ENCODE measurements at places on chromosomes 16 and 17.

DNA sequence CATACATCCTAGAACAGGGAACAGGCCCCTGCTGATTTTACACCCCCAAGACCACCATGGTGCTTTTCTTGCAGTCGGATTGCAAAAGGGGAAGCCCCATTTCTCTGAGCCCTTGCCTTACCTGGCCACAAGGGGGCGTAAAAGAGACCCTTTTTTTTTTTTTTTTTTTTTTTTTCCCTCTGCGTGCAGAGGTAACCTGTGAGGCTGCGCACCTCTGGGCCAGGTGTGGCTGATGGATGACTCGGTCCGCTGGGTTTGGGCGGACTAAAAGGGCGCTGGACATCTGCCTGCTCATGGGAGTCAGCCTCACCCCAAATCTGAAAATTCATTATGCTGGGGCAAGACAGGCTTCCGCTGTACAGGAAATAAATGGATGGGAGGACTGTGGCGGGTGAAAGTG, 281.0 kb downstream of the CBLN1 start:
- DNase-seq, result no peak

DNA sequence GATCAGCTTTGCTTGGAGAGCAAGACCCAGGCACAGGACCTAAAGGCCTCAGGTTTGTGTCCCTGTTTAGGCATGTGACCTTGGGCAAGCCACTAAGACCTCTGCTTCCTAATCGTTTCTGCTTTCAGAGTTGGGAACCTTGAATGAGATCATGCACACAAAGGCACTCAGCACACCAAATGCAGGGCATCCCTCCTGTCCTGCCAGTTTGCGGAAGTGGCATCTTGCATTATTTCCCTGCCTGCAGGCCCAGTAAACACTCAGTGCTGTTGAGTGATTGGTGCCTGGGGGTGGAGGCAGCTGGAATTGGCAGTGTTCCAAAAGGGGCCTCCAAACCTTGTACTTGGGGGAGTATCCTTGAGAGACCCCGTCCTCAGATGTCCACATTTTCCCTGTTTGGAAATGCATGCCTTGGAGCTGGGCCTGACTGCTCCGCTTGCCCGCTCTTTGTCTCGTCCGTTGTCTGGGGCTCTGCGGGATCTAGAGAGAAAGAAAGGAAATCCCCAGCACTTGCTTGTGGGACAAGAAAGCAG, 28.7 kb downstream of the MRM1 start:
- no peak for DNase-seq

DNA sequence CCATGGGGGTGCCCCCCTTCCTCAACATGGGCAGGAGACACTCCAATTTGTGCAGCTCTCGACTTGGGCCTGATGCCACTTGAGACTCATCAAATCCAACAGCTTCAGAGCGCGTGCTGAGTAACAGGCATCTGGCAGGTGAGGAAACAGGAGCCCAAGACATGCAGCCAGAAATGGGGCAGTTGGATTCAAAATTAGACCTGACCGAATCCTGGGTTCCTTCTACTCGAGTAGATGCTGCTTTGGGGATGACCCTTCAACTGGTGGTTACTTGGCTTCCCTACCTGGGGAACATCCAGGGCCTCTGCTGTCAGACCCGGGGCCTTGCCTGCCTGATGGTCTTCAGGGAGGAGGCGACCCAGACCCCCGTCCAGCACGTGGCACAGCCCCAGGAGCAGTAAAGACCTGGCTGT, 488 bp upstream of the NTN3 start:
- DNase-seq, result no peak

GRCh38 chr17:607361-608147, 107.1 kb downstream of the VPS53 start:
- no peak for DNase-seq

DNA sequence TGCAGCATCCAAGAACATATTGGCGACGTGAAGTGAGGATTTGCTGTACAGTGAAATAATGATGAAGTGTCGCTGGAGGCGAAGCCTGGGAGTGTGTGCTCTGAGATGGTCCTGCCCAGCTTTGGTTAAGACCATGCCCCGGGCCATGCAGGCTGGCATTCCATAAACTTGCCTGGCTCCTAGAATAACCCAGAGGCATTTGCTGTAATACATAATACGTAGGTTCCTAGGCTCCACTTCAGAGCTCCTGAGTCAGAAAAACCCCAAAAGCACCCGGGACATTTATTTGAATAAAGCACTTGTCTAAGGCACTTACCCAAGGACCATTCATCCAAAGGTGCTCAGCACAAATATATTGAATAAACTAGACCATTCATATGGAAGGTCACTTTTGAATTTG, 279.3 kb downstream of the ABCC12 start:
- DNase-seq, result no peak

DNA sequence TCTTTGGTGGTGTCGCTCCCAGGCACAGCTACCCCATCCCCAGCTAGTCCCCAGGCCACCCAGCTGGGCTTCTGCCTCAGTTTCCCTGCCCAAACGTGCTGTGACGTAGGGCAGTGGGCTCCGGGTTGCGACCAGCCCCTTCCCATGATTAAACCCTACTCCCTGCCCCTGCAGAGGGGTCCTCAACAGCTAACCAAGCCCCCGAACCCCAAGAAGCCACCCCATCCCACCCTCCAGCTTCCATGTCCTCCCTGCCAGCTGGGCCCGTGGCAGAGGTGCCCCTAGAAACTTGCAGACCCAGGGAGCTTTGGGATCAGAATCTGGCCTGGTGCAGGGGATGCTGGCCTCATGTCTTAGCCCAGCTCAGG, 879 bp upstream of the NTN3 start:
- DNase-seq, result no peak

DNA sequence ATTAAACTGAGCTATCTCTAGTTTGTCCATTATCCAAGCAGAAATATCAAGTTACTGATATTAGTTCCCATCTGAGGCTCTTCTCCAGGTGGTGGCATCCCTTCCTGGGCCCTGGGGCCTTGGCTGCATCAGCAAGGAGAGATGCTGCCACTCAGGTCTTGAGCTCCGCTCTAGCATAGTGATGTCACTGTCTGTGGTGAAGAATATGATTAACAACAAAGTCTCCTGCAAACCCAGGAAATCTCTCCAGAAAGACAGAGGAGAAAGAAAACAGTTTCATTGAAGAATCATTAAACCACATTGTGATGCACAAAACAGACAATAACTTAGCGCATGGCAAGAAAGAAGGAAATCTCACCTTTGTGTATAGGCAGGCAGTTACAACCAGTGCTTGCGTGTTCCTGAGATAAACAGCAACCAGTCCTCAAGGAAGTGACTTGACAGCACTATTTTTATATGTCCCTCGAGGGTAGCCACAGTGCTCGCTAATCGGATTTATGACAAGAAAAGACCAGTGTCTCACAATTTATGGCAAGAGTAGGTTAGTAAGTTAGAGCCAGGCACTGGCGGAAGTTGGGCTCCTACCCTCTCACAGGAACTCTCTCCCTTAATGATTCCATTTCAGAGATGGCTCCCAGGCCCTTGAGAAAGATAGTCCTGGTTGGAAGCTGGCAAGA, 151.1 kb downstream of the AHSP start:
- no peak for DNase-seq

- no peak for DNase-seq
These were observed 823.8 kb upstream of the CA10 start for GRCh38 chr17:52982331-52982730.

DNA sequence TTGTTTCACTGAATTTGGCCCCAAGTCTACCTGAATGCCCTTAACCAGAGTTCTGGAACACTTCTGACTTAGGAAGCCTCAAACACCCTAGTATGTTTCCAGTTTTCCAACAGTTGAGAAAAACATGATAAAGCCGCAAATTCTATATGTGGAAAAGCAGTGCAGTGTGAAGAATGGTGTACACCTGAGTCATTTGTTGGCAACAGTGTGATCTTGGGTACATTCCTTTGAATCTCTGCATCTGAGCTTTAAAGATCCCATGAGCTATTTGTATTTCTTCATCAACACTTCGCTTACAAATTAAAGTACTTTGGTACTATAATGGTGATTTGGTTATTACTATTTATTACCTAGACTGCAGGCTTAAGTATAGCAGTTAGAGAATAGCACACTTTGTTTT, 93.6 kb upstream of the TBX2 start:
- DNase-seq, result peak; percentile 63

DNA sequence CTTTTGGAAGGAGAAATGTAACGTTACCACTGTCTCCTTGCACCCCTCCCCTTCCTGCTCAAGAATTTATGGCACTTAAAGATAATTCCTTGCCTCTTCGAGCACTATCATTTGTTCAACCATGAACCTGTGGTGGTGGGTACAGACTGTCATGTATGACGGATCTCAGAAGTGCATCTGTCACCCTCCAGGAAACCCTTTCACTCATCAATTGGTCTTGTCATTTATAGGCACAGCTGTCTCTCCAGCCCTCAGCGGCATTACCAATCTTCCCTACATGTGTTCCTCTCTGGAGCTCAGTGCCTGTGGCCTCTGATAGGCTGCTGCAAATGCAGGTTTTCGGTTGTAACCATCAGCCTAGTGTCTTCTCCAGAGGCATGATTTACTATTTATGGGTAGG, 15.0 kb downstream of the CNTNAP4 start:
- DNase-seq, result no peak

- DNase-seq, result no peak
These were observed 4.0 kb downstream of the LIMD2 start for GRCh38 chr17:63695889-63696288.

DNA sequence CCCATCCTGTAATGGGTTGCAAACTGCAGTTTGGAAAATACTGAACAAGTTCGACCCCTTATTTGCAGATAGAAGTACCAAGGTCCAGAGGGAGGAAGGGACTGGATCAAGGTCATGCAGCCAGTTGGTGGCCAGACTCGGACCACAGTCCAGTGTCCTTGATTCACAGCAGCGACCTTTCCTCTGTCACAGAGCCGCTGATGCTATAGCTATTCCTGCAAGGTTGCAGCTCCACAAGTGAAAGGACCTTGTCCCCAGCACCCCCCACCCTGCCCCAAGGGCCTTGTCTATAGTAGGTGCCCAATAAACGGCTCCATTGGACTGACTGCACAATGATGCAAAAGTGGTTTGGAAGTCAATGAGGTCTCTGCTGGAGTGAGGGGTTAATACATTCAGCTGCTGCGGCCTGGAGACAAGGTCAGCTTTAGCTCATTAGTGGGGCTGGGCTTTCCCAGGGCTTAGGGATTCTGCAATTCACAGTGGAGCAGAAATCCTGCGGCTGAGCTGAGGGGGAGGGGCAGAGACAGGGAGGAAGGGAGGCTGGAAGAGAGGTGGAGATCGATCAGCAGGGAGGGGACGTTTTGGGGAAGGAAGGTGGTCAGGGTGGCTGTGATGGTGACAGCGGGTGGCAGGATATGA, 13.4 kb upstream of the CRHR1 start:
- no peak for DNase-seq

GRCh38 chr17:55124730-55125360, 139.9 kb upstream of the HLF start:
- DNase-seq, result no peak

GRCh38 chr16:70746040-70746707, 54.8 kb downstream of the VAC14 start:
- DNase-seq, result peak; percentile 84

GRCh38 chr17:12673788-12674187, 8.1 kb downstream of the MYOCD start:
- DNase-seq, result no peak

DNA sequence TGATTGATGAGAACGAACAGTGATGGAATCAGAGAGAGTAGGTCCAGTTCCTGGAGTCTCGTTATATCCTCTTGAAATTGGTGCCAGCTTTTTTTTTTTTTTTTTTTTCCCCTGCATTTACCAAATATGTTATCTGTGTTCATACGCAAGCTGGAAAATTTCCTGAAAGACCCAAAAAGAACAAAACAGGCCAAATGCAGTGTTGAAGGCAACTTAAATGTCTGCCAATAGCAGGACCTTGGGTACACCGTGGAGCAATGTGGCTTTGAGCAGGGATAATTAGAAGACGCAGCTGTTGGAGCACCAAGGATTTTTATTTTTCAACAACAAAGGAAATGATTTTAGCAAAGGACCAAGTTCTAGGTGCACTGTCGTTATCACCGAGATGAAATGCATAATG, 105.0 kb downstream of the ABCC6 start:
- no peak for DNase-seq

DNA sequence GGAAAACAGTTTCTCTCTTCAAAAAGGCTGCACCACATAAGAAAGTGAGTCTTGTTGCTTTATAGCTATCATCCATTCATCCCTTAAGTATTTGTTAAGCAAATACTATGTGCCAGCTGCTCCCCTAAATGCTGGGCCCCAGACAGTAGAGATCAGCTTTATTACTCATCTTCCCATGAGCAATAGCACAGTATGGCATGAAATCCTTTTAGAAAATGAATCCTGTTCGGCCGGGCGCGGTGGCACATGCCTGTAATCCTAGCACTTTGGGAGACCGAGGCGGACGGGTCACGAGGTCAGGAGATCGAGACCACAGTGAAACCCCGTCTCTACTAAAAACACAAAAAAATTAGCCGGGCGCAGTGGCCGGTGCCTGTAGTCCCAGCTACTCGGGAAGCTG, 99.5 kb downstream of the MYO1D start:
- peak; percentile 76 for DNase-seq

GRCh38 chr16:85391175-85391707, 221.9 kb upstream of the GSE1 start:
- DNase-seq, result no peak

- peak; percentile 26 for DNase-seq
These were observed 17.4 kb upstream of the MPRIP start for GRCh38 chr17:17024778-17025300.

- peak; percentile 67 for DNase-seq
These were observed 53.0 kb downstream of the TUBD1 start for GRCh38 chr17:59839651-59840328.

GRCh38 chr17:22303096-22303495, 610.8 kb downstream of the KCNJ18 start:
- DNase-seq, result no peak

GRCh38 chr17:37774504-37774903, 29.6 kb upstream of the HNF1B start:
- no peak for DNase-seq

DNA sequence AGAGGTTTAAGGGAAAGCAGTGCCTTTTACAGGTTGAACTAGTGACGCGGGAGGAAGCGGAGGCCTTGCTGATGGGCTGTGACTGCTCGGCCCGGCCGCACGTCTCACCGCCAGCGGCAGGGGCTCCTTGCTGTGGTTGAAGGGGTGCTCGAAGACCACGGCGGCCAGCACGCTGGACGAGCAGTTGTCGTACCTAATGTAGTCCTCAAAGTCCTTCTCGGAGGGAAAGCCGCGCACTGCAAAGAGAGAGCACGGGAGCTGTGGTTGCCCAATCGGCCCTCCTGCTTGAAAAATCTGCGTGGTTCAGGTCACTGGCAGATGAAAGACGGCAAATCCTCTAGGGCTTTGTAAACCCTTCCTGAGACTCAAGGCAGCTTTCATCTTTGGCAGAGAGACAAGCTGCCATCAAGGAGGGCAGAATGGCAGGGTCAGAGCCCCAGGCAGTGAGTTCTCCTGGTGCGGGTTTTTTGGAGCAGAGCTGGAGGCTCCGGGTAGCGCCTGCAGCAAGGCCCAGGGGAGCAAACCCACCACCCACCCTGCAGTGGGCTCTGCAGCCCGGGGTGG, 16.1 kb downstream of the ABCA3 start:
- DNase-seq, result no peak

DNA sequence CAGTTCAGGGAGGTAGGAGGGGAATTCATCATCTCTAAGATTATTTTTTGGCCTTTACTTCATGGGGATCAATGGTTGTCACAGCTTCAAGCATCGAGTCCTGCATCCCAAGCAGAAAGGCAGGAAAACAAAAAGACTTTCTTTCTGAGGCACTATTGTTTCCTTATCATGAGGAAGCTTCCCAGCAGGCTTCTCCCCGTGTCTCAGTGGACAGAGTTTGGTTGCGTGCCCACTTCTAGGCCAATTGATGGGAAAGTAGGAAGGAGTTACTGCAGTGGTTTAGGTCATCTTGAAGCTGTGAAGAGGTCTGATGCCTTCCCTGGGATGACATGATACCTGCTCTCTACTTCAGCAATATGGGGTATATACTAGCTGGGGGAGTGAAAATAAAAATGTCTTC, 175.3 kb upstream of the CDH13 start:
- DNase-seq, result no peak
